ENCODE measurements at places on chromosomes 13 and 19.

GRCh38 chr13:113413898-113414282, 39.4 kb downstream of the ADPRHL1 start:
- no peak for DNase-seq

DNA sequence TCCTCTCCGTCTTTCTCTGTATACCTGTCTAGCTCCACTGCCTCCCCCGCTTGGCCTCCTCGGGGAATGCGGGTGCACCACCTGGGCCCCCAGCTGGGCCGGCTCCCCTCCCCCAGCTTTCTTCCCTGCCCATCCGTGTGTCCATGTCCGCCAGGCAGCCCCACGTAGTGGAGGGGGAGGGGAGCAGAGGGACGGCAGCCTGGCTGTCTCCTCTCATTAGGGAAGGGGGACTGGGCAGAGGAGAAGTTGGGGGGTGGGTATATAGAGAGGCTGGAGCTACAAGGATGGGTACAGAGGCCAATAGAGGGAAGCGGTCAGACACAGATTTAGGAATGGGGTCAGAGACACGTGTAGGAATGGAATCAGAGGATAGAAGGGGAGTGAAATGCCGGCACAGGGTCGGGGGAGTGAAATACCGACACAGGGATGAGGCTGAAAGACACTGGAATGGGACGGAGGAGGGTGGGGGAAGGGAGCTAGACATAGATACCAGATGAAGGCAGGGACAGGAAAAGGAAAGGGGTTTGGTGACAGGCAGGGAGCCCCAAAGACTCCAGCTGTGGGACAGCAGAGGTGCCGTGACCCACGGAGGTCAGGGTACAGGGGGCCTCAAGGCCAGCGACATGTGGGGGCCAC, 2.8 kb downstream of the NECTIN2 start:
- no peak for DNase-seq

DNA sequence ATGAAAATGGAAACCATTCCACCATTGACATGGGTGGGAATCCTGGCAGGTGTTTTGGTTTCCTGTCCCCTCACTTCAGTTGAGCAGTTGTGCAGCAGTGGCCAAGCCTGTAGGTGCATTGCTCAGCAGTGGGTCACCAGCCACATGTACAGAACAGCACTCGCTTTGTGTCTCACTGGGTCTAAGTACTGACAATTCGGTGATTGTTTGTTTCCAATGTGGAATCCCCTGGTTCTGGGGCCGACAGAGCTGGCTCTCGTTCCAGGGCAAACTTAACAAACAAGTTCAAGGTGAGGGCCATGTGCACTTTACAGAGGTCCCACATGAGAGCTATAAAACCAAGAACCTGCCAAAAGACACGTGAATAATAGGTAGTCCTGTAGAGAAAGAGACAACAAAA, 54.1 kb upstream of the SPATA13 start:
- no peak for DNase-seq

DNA sequence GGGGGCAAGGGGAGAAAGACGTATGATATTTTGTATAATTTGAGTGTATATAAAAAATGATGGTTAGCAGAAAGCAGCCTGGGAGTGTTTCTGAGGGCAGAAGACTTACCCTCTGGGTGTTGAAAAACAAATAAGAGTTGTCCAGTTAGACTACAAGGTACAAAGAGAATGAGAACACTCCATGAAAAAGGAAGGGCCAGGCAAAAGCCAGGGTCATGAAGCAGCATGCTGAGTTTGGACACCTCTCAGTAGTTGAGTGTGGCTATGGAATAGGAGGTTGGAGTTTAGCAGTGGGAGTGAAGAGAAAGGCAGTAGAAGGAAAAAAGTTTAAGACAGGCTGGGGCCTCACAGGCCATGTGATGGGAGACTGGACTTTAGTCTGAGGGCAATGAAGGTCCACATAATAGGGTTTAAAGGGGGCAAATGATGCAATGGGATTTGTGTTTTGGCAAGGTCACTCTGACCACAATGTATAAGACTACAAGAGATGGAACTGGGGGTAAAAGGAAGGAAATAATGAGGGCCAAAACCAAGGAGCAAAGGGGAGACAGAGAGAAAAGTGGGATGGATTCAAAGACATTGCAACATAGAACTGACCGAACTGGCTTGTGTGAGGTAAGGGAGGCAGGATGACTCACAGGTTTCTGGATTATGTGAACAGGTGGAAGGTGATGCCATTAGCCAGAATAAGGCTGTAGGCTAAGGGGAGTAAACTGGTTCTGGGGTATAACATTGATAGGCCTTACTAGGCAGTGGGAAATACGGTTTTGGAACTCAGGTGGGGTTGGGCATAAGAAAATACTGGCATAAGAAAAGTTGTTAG, 76.6 kb downstream of the SERP2 start:
- DNase-seq = no peak

GRCh38 chr19:5801796-5802619, 2.9 kb upstream of the NRTN start:
- no peak for DNase-seq

- DNase-seq = no peak
These were observed 39.9 kb downstream of the FOXO1 start for GRCh38 chr13:40626561-40626960.

GRCh38 chr19:51100601-51101000, 7.6 kb downstream of the CTU1 start:
- no peak for DNase-seq

GRCh38 chr19:58547323-58548312, 3.8 kb downstream of the TRIM28 start:
- no peak for DNase-seq

DNA sequence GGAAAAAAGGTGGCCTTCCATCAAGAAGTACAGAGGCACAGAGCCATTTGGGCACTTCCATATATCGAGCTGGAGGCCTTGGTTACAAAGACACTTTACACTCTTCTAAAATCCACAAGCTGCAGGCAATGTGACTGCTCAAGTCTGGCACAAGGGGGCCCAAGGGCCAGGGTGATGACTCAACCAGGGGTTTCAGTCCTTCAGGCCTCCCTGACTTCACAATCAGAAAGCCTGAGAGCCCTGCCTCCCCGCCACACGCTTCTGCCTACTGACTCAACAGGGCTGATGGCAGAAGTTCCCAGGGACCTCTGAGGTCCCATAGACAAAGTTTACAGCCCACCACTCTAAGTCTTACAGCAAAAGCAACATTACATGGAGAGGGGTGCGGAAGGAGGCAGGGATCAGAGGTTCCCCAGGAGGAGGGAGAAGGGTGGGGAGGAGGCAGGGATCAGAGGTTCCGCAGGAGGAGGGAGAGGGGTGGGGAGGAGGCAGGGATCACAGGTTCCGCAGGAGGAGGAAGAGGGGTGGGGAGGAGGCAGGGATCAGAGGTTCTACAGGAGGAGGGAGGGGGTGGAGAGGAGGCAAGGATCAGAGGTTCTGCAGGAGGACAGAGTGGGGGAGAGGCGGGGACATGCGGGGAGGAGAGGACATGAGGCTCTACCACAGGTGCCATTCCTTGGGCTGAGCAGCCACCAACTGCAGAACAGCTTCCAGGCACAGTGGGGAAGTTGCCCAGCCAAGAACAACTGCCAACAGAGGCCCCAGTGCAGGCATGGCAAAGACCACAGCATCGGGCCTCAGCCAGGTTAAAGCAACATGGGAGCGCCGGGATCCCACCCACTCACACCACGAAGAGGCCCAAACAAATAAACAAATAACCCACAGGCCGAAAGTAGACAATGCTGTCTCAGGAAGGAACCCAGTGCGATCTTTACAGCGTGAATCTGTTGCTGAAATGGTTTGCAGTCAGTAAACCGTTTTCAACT, 52.0 kb downstream of the SLC7A1 start:
- DNase-seq = peak; percentile 68

DNA sequence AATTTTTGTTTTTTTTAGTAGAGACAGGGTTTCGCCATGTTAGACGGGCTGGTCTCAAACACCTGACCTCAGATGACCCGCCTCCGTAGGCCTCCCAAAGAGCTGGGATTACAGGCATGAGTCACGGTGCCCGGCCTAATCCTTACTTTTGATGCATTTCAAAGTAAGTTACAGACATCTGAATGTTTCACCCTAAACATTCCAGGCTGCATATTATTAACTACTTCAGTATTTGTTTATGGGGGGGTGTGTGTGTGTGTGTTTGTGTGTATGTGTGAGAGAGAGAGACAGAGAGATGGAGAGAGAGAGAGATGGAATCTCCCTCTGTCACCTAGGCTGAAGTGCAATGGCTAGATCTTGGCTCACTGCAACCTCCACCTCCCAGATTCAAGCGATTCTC, 13.1 kb downstream of the SULT2B1 start:
- no peak for DNase-seq

DNA sequence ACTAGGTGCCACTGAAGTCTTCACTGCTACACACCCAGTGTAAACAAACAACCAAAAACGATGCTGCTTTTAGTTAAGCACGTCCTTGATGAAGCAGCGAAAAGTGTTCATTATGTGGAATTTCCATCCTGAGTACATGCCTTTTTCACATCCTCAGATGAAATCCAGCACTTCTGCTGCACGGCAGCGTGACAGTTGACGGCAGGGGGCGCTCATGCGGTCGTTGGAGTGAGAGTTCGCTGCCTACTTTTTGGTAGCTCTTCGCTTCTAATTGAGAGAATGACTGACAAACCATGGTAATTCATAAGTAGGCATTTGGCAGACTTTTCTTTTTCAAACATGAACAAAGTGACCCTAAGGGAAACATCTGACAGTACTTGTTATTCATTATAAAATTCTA, 1124.9 kb downstream of the EFNB2 start:
- no peak for DNase-seq

DNA sequence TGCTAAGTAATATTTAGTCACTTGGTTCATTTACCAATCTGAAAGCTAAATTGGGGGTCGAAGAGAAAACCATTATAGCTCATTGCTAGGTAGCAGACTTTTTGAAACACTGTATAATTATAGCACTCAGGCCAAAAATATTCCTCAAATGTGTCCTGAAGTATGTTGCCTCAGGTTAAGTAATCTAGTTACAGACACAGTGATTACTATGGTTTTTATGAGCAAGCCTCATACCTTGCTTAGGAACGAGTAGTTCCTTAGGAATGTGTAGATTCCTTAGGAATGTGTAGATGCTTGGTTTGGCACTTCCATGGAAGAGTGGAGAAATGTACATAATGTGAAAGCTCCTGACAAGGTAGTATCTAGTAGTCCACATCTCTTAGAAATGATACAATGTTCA, 387.5 kb downstream of the LMO7 start:
- DNase-seq = no peak

GRCh38 chr13:73096173-73096572, 37.4 kb downstream of the KLF5 start:
- DNase-seq = no peak

GRCh38 chr19:52094526-52095130, 937 bp downstream of the ZNF841 start:
- no peak for DNase-seq

- no peak for DNase-seq
These were observed 43.1 kb downstream of the RASA3 start for GRCh38 chr13:114089341-114089740.

DNA sequence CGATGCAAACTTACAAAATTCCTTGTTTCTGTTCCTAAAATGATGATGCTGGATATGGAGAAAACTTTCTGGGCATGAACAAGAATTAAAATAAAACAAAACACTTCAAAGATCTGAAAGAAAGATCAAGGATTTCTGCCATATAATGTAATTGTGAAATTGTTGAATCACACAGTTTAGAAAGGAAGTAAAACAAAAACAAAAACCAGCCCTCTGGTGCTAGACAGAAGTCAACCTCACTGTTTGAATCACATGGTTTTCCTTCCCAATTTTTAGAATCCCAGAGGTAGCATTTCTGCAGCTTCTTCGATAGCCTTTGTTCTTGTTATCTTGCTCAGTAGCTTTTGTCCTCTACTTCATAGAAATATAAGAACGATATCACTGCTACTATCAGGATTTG, 118.2 kb upstream of the ARGLU1 start:
- no peak for DNase-seq

- no peak for DNase-seq
These were observed 106.4 kb downstream of the AKAP11 start for GRCh38 chr13:42378383-42378780.

DNA sequence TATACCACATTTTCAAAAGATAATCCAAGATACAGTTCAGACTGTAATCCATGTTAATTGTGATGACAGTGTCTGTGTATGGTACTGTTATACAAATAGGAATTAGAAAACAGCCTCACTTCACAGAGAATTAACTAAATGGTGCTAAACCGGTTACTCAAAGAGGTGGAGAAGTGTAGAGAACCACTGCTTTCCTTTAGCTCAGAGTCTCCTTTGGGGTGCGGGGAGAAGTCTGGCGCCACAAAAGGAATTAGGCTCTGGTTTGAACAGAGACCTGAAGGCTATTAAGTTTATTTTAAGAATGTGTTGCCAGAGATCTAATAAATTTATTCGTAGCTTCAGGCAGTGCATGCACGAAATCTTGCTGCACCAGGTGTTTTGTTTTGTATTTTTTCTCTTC, 65.8 kb downstream of the FREM2 start:
- no peak for DNase-seq

- DNase-seq = no peak
These were observed 61.1 kb upstream of the LDLR start for GRCh38 chr19:11028146-11028545.

DNA sequence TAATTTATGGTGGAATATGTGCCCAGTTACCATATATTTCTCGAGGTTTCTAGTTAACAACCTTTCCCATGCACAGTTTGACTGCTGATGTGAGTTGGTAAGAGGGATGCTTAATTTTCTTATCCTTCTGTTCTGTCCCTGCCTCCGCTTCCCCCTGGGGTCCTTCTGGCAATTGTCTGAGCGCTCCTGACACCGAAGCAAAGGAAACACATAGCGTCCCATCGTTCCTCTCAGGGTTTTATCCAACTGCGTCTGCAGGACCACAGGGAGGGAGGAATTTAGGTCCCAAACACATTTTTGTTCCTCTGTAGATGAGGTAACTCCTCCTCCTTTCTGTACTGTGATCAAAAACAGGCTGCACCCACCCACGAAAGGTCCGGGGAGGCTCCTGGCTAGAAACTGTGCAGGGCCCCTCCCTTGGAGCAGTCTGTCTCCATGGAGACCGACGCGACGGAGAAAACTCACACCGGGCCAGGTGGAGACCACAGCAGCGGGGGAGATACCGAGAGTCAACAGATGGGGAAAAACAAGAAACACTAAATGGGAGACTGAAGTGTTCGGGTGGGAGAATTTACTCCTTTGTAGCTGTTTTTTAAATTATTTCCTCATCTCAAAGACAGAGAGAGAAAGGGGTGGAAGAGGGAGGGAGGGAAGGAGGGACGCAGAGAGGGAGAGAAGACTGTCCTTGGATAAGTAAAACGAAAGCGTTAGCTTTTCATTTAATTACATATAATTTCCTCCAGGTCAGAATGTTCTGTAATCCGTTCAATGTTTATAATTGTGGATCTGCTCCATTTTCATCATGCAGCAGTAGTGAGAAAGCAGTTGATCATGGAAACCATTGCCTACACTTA, 191.8 kb upstream of the NBEA start:
- no peak for DNase-seq

DNA sequence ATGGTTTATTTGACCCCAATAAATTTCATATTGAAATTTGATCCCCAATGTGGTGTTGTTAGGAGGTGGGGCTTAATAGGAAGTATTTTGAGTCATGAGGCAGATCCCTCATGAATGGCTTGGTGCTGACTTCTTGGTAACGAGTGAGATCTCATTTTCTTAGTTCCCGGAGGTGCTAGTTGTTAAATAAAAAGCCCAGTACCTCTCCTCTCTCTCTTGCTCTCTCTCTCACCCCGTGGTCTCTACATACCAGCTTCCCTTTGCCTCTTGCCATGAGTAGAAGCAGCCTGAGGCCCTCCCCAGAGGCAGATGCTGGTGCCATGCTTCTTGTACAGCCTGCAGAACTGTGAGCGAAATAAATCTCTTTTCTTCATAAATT, 39.4 kb upstream of the KATNAL1 start:
- DNase-seq = no peak
